ENCODE measurements at places on chromosomes 6 and 20.

- no peak for DNase-seq
Measured at GRCh38 chr6:161486361-161487216, 212.7 kb upstream of the AGPAT4 start.

- no peak for DNase-seq
Measured at GRCh38 chr20:46212252-46212651, 94.1 kb downstream of the CD40 start.

DNA sequence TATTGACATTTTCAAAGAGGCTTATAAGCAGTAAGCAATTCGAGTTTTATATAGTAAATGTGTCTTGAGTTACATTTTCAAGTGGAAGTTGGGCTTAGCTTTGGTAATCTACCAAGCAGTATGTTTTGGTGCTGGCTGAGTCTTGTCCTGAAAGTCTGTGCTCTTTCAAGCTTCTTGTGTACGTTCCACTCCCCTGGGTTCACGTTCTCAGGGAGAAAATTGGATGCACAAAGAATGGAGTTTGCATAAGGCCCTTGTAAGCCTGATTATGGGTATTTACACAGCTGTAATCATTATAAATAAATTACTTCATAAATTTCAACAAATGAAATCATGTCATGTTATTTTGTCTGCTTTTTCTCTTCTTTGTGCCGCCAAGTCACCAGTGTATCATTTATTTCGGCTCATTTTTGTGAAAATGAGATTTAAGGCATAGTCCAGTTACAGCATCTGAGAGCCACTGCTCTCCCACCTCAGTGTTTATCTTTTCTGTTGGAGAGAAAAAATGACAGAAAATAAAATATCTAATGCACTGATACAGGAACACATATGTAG, 262.5 kb downstream of the BTBD3 start:
- no peak for DNase-seq

DNA sequence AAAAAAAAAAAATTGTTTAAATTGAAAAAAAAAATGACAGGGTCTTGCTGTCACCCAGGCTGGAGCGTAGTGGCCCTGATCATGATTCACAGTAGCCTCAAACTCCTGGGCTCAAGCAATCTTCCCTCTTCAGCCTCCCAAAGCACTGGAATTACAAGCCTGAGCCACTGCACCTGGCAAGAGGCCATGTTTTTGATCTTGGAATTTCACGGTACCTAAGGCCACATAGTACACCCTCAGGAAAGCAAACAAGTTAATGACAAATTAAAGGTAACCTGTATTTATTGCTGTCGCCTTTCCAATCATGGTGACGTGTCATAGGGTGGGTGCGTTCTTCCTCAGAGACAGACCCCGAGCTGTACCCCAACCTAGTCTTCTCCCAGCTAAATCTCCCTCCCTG, 79.2 kb downstream of the LINC00237 start:
- no peak for DNase-seq

Data from GM04504 (cell line).